ENCODE measurements at places on chromosomes 5 and 9.
A peak's percentile ranks its signal among the peaks of the same experiment; 100 is the strongest.

DNA sequence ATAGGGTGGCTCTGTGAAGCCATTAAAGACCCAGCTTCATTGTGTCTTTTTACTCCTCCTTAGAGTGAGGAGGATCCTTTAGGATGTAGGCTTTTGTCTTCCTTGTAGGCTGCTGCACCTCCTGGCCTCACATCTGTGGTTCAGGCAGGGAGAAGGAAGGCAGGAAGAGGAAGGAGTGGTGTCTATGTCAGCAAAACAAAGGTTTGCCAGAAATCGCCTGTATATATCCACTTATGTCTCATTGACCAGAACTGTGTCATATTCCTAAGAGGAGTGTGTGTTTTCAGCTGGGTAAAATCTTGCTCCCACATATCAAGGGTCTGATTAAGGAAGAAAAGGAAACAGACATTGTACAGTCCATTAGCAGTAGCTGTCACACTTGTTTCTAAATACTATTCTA is 213.8 kb downstream of the ARHGAP26 start:
- DNase-seq = no peak

DNA sequence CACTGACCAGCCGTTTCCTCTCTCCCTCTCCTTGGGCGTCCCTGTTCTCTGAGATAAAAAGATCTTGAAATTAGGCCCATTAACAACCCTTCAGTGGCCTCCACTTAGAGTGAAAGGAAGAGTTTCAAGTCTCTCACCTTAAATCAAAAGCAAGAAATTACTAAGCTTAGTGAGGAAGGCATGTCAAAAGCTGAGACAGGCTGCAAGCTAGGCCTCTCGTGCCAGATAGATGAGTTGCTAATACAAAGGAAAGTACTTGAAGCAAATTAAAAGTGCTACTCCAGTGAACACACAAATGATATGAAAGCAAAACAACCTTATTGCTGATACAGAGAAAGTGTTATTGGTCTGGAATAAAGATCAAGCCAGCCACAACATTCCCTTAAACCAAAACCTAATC is 331.3 kb upstream of the SEMA6A start:
- no peak for DNase-seq

- DNase-seq = no peak
Observed at GRCh38 chr9:35277171-35277520, 115.3 kb downstream of the UNC13B start.

- DNase-seq = peak; percentile 84
Observed at GRCh38 chr9:69027355-69028097, 8.0 kb upstream of the FXN start.

DNA sequence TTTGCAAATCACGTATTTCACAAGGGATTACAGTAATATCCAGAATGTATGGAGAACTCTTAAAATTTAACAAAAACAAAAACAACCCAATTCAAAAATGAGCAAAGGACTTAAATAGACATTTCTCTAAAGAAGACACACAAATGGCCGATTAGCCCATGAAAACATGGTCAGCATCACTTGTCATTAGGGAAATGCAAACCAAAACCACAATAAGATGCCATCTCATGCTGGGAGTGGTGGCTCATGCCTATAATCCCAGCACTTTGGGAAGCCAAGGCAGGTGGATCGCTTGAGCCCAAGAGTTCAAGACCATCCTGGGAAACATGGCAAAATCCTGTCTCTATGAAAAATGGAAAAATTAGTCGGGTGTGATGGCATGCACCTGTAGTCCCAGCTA is 120.2 kb downstream of the SUSD1 start:
- no peak for DNase-seq
